Forelimb muscle (tissue), 1 donor: ENCODE measurements at places on chromosomes 16 and 17.

DNA sequence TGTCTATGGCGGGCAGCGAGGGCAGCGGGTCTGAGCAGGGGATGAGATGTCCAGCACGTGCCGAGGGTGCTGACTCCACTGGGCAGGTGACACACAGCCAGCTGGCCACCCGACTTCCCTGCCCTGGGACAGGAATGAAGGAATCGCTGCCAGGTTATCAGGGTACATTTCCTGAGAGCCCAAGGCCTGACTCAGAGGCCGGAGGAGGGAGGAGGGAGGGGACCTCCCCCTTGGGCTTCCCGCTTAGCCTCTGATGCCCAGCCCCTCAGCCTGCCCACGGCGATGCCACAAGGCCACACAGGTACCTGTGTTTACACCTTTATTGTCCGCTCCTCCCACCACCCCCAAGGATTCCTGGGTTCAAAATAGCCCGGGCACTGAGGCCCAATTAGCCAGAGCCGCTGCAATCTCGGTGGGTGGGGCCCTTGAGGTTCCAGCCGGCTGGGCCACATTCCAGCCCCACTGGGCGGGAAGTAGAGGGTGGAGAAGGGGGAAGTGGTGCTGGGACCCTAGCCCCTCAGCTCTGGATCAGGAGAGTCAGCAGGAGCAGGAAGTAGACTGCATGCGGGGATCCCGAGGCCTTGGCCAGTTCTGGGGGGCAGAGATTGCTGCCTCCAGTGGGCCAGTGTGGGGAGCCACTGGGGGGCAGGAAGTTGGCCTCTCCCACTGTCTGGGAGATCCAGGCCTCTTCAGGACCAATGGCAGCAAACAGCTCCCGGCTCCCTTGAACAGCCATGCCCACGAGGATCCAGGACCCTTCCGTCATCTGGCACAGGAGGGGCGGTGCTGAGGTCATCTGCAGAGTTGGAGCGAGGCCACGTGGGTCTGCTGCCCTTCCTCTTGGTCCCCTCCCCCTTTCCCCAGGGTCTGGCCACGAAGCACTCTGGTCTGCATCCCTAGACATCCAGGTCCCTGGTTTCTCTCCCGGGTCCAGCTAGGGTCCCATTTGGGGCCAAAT lies 3.4 kb upstream of the PRSS8 start:
- no peak for DNase-seq

DNA sequence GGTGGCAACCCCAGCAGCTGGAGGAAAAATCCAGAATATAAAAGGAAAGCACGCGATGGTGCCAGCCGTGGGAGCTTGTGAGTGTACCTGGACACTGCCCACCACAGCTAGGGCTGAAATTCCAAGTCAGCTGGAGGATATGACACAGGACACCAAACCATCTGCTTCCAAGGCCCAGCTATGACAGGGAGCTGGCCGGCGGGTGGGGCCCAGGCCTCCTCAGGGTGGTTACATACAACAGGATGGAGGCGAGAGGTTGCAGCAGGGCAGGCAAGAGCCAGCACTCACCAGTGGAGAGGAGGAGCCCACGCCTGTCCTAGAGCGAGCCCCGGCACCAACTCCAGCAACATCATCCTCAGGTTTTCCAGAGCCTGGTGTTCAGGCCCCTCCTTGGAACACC lies 163.2 kb upstream of the RPL38 start:
- DNase-seq = no peak

GRCh38 chr16:28003923-28004322 lies 59.6 kb downstream of the GSG1L start:
- no peak for DNase-seq

- DNase-seq = no peak
These were observed 16.6 kb downstream of the TMEM204 start for GRCh38 chr16:1550069-1550468.

GRCh38 chr16:68660359-68660795 lies 15.3 kb downstream of the CDH3 start:
- no peak for DNase-seq

DNA sequence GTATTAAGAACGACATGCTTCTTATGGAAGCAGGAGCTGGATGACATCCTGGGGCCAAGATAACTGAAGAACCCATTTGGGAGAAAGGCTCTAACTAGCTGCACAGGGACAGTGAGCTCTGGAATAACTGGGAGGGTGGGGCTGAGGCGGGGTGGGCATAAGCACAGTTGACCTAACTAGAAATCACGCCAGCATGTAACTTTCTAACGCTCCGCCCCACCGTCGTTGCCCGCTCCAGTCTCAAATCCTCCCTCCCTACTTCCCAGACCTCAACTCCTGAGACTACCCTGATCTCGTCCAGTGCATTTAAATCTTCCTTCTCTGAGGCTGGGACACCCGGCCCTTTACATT lies 436 bp downstream of the PHB1 start:
- no peak for DNase-seq

DNA sequence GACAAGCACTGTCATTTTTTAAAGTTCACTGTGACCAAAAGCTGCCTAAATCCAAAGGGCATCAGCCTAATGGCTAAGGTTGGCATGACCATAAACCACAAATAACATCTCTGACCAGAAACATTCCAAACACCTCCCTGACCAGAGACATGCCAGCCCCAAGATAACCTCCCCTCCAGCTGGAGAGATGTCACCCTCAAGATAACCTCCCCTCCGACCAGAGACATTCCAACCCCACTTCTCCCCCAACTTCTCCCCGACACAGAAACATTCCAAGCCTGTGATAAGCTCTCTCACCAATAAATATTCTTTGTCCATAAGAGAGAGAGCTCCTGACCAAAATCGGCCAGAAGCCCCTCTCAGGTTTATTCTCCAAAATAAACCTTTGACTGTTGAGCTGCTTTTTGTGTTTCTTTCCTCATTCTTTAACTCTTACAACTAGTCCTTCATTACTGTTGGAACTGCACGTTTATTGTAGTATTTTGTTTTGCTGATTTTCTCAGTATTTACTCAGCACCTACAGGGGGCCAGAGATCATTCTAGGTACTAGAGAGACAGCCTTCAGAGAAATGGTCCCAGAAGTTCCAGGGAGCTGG lies 325.6 kb downstream of the SLC39A11 start:
- no peak for DNase-seq

- DNase-seq = no peak
These were observed 26.8 kb downstream of the C17orf75 start for GRCh38 chr17:32315171-32315570.

GRCh38 chr17:40377832-40378231 lies 13.3 kb upstream of the GJD3 start:
- no peak for DNase-seq

DNA sequence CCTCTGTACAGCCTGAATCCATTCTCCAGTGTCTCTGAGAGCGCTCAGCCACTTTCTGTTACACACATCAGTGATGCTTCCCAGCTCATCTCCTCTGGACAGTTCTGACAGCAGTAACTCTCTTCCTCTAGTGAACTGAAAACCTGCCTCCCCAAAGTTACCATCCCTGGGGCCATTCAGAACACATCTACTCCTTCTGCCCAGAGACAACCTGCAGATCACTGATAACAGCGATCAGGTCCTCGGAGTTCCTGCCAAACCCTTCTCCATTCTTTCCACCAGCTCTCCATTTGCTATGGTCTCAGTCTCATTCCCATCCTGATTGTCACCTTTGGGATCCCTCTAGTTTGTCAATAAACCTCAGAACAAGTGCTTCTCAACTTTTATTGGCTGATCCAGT lies 7.3 kb downstream of the ZZEF1 start:
- DNase-seq = no peak
